Activated CD8-positive, alpha-beta T cell treated with anti-CD3 and anti-CD28 coated beads, Interleukin-2, amount 10 ng/mL, durations not matched to agents 7 days and 5 days (primary cell): ENCODE measurements at places on chromosomes 6 and 20. TPM values are rescaled to one million over a fixed set of nuclear protein-coding genes. Genes with fewer than 3 reads are reported as not detected.

GRCh38 chr6:138800377-138801150, 4.7 kb downstream of the ECT2L start:
- DNase-seq: no peak

DNA sequence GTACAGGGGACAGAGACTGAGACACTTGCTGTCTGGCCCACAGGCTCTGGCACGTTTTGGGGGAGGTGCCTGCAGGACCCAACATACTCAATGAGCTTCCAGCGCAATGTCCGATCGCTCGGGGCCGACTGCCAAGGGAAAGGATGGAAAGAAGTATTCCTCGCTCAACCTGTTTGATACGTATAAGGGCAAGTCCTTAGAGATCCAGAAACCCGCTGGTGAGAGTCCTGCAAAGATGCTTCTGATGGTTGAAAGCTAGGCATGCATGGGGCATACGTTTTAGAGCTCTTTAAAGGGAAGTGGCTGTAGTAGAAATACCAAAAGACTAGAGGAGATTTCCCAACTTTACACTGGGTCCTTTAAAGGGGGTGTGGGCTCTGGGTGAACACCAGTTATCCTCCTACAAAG, 2.2 kb downstream of the PRRC2A start:
- no peak for DNase-seq

The CD93 gene
- total RNA-seq: 0.82 TPM

The MC3R gene
- total RNA-seq: not detected

DNA sequence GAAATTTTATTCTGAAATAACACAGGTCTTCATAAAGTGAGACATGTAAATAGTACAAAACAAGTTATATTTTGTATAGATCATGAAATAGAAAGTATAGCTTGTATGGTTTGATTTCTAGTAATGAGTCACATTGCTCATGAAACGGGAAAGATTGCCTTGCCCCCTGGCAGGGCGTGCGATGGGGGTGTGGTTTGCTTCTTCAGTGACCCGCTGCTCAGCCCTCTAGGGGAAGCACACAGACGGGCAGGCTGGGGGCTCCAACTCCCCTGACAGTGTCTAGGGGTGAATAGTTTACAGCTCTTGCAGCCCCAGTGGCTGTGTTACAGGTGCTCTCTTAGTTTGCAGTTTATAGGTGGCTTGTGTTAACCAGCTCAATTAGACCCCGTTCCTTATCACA, 170.5 kb upstream of the RGS17 start:
- DNase-seq: no peak

GRCh38 chr6:35203152-35203670, 10.5 kb upstream of the SCUBE3 start:
- DNase-seq: no peak

The WFDC12 gene
- total RNA-seq: not detected

The C20orf204 gene
- 6.4 TPM for total RNA-seq

- DNase-seq: no peak
Observed at GRCh38 chr6:1762203-1762602, 152.5 kb downstream of the FOXC1 start.

GRCh38 chr6:158625881-158626305, 18.6 kb downstream of the DYNLT1 start:
- DNase-seq: no peak

GRCh38 chr6:162471842-162472241, 255.7 kb downstream of the PRKN start:
- no peak for DNase-seq

- DNase-seq: no peak
Observed at GRCh38 chr20:1832634-1833033, 62.6 kb upstream of the SIRPA start.

GRCh38 chr6:161101517-161101916, 109.9 kb downstream of the MAP3K4 start:
- DNase-seq: no peak

The SPDEF gene
- not detected for total RNA-seq
